Neural progenitor cell (in vitro differentiated cells): ENCODE measurements at places on chromosomes 16 and 17.

GRCh38 chr16:9139965-9140364 lies 48.5 kb downstream of the HAPSTR1 start:
- DNase-seq, result peak; percentile 39

DNA sequence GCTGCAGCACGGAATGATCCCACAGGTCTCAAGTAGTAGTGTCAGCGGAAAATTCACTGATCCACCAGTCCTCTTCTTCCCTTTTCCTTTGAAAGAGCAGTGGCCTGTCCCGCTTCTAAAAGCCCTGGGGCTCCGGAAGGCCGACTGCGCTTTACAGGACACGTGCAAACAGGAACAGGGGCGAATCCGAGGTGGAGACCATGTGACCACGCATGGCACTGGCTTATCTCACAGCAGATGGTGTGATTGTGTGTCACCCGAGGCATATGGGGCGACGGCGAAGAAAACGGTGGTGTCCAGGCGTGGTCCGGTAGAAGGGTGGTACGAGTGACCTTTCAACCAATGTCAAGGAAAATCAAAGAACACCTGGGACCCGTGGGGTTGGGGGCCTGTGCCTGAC lies 12.0 kb upstream of the KCNJ18 start:
- no peak for DNase-seq

GRCh38 chr17:81601525-81602120 lies 35.3 kb downstream of the NPLOC4 start:
- DNase-seq, result peak; percentile 67

DNA sequence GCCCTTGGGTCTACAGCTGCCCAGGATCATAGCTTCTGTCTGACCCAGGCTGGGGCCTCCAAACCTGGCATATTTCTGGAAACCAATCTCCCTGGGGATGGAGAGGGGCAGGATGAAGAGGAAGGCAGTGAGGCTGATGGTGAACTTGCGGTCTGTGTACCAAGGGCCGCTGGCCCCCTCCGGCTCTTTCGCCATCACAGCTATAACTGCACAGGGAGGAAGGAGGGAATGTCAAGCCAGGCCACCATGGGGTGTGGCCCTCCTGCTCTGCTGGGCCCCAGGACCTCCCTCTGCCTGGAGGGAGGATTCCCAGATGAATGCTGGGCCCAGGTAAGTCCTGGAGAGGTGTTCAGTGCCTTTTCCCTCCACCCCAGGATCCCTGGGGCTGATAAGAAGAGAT lies 6.3 kb downstream of the SLC38A7 start:
- no peak for DNase-seq

DNA sequence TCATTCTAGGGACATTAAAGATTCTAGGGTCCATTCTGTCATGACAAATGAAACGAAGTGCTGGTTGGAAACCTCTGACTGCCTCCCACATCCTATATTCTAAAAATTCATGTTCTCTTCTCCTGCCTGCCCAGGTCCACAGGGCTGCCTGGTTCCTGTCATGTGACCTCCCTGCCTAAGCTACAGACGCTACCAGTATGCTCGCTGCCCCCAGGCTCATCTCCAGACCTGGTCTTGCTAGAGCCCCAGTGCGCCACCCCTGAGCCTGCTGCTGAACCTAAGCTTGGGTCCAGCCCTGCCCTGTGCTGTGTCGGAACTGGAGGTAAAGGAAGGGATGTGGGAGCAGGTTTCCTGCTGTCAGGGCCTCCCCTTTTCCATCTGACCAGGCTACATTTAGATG lies 231.6 kb upstream of the CDH5 start:
- no peak for DNase-seq

- peak; percentile 15 for DNase-seq
These were observed 58.1 kb downstream of the CYB5B start for GRCh38 chr16:69482410-69482991.

DNA sequence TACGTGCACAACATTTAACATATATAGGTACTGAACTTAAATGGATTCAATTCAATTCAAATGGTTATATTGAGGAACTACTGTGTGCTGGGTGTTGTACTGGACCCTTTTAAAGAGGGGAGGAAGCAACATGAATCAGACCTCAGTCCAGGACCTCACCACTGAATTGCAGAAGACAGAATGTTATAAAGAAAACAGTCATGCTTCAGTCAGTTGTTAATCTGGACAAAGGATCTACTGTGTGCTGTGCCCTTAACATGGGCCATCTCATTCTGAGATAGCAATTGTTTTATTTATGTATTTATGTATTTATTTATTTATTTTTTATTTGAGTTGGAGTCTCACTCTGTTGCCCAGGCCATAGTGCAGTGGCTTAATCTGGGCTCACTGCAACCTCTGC lies 240.1 kb downstream of the HAPSTR1 start:
- DNase-seq, result no peak

DNA sequence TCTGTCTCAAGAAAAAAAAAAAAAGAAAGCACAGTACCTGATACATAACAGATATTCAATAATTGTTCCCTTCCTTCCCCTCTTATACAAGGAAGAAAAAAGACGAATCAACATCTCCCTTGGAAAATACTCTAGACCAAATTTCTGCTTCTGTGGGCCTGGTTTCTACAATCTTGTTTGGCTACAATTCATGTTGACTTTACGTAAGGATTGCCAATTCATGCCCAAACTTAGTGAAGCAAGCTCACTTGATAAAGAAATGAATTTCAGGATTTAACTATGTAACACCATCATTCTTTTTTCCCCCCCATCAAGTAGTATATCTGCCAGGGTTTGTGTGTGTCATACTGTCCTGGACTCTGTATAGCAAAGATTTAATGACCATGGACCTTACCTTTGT lies 134.2 kb upstream of the TBX2 start:
- no peak for DNase-seq

DNA sequence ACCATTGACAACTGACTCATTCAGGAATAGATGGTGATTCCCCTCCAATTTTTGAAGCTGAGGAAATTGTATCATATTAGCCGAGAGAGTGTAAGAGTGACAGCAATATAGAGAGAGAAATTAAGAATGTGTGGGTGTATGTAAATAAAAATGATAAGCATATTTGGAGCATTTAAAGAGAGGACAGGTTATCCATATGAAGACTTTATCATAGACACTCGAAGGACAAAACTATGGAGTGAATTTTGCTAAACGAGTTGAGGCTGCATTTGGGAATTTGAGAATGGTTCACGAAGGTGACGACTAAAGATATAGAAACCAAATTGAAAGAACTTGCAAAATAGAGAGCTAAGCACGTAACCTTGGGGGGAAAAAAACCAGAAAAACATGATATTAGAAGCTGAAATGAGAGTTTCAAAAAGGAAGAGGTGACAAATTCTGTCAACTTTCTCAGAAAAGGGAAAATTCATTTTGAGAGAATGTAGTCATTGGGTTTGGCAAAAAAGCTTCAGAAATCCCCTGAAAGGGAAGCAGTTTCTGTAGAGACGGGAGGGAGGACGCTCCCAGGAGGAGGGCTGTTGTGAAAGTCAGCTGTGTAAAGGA lies 129.7 kb downstream of the KCNJ2 start:
- DNase-seq, result no peak

- no peak for DNase-seq
These were observed 68.6 kb downstream of the SEC14L1 start for GRCh38 chr17:77209330-77209748.

DNA sequence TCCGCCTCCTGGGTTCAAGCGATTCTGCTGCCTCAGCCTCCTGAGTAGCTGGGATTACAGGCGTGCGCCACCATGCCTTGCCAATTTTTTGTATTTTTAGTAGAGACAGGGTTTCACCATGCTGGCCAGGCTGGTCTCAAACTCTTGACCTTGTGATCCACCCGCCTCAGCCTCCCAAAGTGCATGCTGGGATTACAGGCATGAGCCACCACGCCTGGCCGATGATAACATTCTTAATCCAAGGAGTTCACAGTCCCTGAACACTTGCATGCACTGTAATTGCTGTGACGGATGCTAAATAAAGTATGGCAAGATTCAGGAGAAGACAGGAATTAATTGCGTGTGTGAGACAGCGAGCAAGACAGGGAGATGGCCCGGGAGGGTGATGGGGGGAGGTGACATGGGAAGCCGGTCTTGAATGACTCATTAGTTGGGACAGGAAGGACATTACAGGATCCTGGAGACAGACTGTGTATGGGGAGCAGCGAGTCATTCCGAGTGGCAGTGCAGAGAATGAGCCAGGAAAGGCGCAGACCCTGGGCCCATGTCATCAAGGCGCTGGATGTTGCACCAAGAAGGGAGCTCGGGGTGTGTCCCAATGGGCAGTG lies 6.7 kb downstream of the ABCA3 start:
- DNase-seq, result no peak

DNA sequence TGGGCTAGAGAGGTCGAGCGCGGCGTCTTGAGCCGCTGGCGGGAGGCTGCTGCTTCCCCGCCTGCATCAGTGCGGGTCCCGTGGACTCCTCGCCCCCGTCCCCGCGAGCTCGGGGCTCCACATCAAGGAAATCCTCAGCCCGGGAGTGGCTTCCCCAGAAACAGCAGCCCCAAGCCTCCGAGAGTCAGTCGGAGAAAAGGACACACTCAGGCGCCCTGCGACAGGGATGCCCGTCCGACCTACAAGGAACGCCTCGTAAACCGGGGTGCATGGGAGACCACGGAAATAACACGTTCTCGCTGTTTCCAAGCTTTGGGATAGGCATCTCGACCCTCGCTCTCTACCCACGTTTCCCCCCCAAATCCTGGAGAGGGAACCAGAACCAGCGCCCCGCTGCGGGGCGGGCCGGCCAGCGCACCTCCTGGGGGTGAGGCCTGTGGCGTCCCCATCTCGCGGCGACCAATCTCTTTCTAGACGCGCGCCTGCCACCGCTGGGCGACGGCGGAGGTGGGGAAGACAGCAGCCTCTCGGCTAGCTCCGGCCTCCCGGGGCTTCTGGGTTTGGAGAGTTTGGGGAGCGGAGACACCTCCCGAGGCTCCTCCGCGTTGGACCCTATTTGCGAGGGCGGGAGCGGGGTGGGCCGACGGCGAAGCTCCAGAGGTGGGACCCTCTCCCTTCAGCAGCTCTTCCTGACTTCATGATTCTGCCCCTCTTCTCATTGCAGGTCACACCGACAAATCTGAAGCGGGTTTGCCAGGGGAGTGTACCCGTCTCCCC lies 759 bp upstream of the TP53I13 start:
- DNase-seq, result peak; percentile 84

DNA sequence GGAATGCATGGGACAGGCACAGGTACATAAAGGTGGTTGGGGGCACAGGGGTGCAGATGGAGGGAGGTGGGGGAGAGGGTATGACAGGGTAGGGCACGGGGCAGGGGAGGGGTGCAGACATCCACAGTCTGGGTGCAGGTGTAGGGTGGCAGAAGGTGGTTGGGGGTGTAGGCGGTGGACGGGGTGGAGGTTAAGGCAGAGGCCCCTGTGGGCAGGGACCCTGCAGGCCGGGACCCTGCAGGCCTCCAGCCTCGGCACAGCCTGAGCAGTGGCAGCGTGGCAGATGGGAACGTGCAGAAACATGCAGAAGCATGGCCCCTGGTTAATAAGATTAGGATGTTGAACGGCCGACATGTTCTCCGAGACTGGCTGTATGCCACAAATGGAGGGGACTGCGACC lies 115.2 kb downstream of the RBFOX3 start:
- no peak for DNase-seq

- DNase-seq, result no peak
These were observed 353.5 kb downstream of the TOX3 start for GRCh38 chr16:52193441-52193840.

- no peak for DNase-seq
These were observed 238.0 kb upstream of the TBX2 start for GRCh38 chr17:61161615-61162134.

- DNase-seq, result no peak
These were observed 317.8 kb downstream of the GRIN2A start for GRCh38 chr16:9864461-9864860.

GRCh38 chr16:86018487-86018886 lies 119.5 kb downstream of the IRF8 start:
- DNase-seq, result no peak

DNA sequence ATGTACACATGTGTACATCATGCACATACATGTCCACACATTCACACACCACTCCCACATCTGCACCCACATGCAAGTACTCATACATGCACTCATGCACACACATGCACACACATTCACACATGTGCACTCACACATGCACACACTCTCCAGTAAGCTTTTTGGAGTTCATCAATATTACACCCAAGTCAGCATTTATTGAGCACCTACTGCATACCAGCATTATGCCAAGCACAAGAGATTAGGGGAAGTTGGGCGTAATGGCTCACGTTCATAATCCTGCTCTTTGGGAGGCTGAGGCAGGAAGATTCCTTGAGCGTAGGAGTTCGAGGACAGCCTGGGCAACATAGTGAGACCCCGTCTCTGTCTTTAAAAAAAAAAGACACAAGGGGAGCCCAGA lies 87.6 kb upstream of the HSBP1 start:
- DNase-seq, result no peak

DNA sequence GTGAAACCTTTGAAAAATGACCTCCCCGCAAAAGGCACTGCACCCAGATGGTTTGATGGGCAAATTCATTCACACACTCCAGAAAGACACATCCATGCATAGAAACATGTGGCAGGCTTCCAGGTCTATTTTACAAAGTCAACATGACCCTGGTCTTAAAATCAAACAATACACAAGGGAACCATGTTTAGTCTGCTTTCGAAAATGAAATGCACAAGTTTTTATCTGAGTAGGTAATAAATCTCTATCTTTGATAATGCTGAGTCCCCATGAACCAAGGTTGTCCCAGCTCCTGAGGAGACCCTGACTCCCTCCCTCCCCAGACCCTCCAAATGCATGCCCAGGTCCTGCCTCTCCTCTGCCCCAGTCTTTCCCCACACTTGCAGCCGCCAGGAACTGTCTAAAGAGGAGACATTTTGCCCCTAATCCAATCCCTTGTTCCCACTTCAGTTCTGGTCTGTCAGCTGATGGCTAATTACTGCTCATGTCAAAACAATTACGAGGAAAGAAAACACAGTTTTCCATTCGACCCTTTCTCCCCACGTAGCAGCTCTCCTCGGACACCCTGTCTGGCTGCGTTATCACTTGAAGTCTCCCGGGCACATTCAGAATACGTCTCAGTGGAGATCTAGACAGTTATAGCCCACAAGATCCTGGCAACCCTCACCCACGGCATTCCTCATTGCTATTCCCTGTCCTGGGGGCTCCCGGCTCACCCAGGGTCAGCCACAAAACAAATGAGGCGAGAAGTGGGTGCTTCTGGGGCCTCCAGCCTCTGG lies 68.8 kb upstream of the RCVRN start:
- no peak for DNase-seq

GRCh38 chr16:68732042-68732680 lies 4.9 kb upstream of the CDH1 start:
- DNase-seq, result peak; percentile 30
